Activated T-helper 17 cell treated with anti-CD3 and anti-CD28 coated beads, Interleukin-2, amount 50 U/mL, for 72 hours (primary cell): ENCODE measurements at places on chromosomes 5 and 9.

DNA sequence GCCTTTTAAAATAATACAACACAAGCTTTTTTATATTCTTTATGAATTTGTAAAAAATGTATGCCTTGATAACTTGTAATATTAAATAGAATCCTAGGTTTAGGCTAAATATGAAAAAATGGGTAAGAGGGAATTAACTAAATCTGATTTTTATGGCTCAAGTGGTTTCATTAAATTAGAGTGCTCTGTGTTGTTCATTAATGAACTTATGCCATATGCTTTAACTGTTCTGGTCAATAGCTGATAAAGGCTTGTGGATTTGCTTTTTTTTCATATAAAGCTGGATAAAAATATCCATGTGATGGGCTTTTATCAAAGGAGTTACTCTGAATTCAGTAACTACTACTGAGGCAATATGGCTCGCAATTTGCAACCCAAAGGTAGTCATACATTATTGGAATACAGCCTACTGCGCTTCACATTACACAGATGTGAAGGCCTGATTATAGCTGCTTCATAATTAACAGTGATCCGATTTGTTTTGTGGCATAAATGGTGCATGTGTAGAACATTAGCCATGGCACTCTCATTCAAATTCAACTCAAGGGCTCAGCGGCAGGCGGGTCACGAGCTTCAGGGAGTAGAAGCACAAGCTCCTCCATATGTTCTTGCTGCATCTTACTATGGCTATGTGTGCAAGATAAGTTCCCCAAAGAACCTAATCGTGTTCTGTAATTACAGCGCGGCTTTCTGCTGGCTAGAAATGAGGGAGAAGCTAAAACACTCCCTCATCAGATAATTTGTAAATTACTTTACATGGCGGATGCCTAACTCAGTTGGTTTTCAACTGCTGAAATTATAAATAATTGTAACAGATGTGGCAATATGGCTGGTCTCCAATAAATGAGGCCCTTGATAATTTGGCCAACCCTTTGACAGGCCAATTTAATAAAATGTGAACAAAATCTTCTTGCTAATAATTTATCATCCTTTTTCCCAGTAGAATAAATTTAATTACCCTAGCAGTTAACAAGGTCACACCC is 188.3 kb downstream of the CNTLN start:
- no peak overlapping the region for H3K27ac ChIP-seq
- no peaks in the 10 kb centered on the region for H3K4me1 ChIP-seq
- H3K36me3 ChIP-seq: no peaks in the 10 kb centered on the region
- no peaks in the 10 kb centered on the region for H3K27me3 ChIP-seq
- no peak overlapping the region for H3K4me3 ChIP-seq
- ATAC-seq: no peak

DNA sequence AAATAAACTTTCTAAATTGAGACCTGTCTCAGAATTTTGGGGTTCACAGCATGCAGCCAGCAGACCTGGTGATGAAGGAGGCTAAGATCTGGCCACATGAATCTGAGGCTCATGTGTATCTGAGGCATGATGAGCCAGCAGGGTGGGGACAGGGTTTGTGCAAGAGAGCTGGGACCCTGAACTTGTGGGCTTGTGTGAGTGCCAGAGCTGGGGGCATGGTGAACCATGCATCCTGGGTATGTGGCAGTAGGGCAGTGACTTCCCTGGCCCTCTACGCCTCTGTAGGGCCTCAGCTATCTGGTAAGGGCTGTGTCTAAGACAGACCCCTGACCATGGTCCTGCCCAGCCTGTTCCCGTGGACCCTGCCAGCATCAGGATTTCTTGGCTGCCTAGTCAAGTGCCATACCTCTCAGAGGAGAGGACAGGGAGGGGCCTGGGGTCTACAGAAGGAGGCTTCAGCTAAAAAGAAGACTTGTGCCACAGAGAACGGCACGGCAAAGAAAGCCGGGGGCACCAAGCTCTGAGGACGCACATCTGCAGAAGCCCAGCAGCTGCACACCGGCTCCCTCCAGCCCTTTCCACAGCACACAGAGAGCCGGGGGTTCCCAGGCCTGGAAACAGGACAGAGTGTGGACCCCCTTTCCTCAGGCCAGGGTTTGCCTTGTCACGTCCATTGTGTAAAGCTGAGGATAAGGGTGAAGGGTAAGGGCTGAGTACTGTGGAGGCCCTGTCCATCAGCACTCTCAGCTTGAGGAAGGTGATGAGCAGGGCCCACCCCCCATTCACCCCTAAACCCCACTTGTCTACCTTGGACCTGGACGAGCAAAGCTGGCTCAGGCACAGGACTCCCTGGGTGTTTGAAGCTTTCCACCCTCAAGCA is 130.1 kb downstream of the MRPL36 start:
- no peaks in the 10 kb centered on the region for H3K36me3 ChIP-seq
- H3K4me1 ChIP-seq: peaks cover 12% of the 10 kb centered on the region
- H3K27ac ChIP-seq: no peak overlapping the region
- no peak for ATAC-seq
- H3K27me3 ChIP-seq: peaks cover 58% of the 10 kb centered on the region

GRCh38 chr5:179802950-179803562 is 3.6 kb downstream of the MGAT4B start:
- peaks cover 21% of the 10 kb centered on the region for H3K4me1 ChIP-seq
- ATAC-seq: no peak
- peak overlapping the region; percentile 88 for H3K4me3 ChIP-seq
- no peaks in the 10 kb centered on the region for H3K27me3 ChIP-seq
- peak overlapping the region; percentile 89 for H3K27ac ChIP-seq

DNA sequence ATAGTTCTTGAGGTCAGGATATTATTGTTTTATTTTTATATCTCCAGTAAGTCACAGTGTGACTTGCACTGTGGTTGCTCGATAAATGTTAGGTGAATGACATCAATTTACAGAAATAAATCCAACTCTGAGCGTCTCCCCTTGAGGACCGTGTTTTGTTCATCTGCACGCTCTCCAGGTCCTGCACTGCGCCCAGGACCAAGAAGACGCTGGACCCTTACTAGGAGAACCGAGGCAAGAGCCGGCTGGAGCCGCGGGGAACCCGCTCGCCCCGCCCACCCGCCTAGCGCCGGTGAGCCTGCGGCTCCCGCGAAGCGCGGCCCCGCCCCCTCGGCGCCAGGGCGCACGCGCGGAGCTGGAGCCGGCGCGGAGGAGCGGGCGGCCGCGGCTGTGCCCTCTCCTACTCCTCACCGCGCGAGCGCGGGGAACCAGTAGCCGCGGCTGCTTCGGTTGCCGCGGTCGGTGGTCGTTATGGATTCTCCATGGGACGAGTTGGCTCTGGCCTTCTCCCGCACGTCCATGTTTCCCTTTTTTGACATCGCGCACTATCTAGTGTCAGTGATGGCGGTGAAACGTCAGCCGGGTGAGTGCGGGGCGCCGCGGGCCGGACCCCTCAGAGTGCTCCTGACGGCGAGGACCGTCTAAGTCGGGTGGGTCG is at the start of gene TMEM38B:
Gene TMEM38B, plus strand, starts transcription at position 352 of the 658 bp plus-strand sequence. Its CDS starts 120 bp downstream, at position 472.
- H3K27me3 ChIP-seq: peaks cover 10% of the 10 kb centered on the region
- ATAC-seq: peak; percentile 89
- H3K4me3 ChIP-seq: peak within 1 kb of the TSS; percentile 85
- H3K27ac ChIP-seq: peak within 1 kb of the TSS; percentile 11
- H3K4me1 ChIP-seq: peaks cover 12% of the 10 kb centered on the region
- no peaks in the 10 kb centered on the region for H3K36me3 ChIP-seq

DNA sequence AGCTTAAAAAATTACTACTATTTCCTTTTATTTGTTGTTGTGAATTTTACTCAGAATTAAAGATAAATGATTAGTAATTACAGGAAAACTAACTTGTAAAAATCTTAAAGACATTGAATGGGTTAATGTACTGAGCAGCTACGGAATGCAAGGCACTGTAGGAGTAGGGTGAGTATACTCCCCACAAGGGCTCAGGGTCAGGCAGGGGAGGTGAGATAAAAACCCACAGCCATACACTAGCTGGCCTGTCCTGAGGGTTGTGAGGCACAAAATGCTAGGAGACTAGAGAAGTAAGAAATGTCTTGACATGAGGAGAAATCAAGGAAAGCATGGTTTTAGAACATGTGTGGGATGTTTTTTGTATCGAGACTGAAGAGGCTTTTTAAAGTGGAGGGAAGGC is 13.4 kb downstream of the ZBED3 start:
- peaks cover 8% of the 10 kb centered on the region for H3K4me1 ChIP-seq
- no peaks in the 10 kb centered on the region for H3K27me3 ChIP-seq
- H3K36me3 ChIP-seq: peaks cover 19% of the 10 kb centered on the region
- no peak overlapping the region for H3K4me3 ChIP-seq
- H3K27ac ChIP-seq: no peak overlapping the region
